ENCODE measurements at places on chromosomes 4 and X.

- DNase-seq, result no peak
Measured at GRCh38 chrX:21166272-21166982, 207.8 kb upstream of the CNKSR2 start.

GRCh38 chrX:88908056-88908455 is 161.0 kb downstream of the CPXCR1 start:
- DNase-seq, result no peak

GRCh38 chr4:73998040-73999011 is at the start of gene CXCL5:
Gene CXCL5, minus strand, starts transcription at chr4:73998677. Its CDS starts 96 bp downstream, at chr4:73998581.
- no peak for DNase-seq

DNA sequence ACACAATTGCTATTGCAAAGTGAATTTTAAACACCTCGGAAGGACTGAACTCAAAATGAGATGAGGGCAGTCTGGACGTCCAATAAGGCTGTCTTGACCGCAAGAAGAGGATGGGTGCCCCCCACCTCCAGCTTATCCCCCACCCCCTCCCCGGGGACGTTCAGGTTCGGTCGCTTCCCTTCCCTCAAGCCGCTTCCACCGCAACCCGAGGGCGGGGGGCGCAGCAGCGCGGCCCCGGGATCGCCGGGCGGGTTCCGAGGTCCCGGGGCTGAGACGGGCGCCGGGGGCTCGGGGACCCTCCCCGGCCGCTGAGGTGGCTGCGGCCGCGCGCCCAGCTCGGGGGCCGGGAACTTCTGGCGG is 480 bp downstream of the USP46 start:
- DNase-seq, result no peak

- no peak for DNase-seq
Measured at GRCh38 chr4:112448306-112449132, 67.5 kb downstream of the NEUROG2 start.
